Activated T-cell treated with anti-CD3 and anti-CD28 coated beads, Interleukin-2, amount 50 U/mL, for 1 hour (primary cell): ENCODE measurements at places on chromosomes 4 and X.

DNA sequence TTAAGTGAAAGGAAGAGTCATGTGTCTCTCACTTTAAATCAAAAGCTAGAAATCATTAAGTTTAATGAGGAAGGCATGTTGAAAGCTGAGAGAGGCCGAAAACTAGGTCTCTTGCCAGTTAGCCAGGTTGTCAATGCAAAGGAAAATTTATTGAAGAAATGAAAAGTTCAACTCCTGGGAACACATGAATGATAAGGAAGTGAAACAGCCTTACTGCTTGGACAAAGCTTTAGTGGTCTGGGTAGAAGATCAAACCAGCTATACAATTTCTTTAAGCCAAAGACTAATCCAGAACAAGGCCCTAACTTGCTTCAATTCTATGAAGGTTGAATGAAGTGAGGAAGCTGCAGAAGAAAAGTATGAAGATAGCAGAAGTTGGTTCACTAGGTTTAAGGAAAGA lies 24.9 kb downstream of the RHOH start:
- DNase-seq = no peak

- DNase-seq = no peak
Observed at GRCh38 chr4:179583221-179583620, 2141.0 kb upstream of the AGA start.

GRCh38 chr4:174859904-174860303 lies 30.9 kb upstream of the GLRA3 start:
- DNase-seq = no peak

- DNase-seq = no peak
Observed at GRCh38 chrX:122739770-122740169, 444.3 kb upstream of the GRIA3 start.

DNA sequence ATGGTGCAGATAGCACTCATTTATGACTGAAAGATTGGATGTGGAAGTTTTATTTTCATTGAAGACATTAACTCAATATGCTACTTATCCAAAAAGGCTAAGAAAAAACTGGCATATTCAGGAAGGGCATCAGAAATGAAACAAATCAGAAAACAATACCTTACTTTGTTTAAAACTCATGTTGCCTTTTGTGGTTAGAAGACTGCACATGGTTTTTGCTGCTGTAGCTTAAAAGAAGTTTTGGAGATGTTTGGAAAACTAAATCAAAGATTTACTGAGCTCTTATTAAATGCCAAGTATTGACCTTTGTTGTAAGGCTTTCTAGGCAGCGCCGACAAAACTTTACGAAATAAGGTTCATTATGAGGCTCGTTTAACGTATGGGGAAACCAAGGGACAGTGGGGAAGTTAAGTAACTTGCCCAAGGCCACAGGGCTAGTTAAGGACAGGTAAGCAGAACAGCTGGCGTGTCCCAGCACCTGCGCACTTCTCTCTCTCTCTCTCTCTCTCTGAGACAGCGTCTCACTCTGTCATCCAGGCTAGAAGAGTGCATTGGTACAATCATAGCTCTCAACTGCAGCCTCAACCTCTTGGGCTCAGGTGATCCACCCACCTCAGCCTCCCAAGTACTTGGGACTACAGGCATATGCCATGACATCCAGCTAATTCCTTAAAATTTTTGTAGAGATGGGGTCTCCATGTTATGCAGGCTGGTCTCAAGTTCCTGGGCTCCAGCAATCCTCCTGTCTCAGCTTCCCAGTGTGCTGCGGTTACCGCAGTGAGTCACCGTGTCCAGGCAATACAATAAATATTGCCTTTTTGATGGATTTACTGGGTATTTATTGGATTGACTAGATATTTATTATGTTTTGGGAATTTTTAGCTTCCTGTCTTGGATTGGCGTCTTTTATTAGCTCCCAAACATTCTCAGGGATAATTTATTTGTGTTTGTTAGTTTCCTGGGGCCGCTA lies 16.1 kb downstream of the LRP2BP start:
- no peak for DNase-seq

GRCh38 chr4:189988877-189989431 lies 38.1 kb downstream of the FRG2 start:
- no peak for DNase-seq
